ENCODE measurements at places on chromosomes 2 and 18.

DNA sequence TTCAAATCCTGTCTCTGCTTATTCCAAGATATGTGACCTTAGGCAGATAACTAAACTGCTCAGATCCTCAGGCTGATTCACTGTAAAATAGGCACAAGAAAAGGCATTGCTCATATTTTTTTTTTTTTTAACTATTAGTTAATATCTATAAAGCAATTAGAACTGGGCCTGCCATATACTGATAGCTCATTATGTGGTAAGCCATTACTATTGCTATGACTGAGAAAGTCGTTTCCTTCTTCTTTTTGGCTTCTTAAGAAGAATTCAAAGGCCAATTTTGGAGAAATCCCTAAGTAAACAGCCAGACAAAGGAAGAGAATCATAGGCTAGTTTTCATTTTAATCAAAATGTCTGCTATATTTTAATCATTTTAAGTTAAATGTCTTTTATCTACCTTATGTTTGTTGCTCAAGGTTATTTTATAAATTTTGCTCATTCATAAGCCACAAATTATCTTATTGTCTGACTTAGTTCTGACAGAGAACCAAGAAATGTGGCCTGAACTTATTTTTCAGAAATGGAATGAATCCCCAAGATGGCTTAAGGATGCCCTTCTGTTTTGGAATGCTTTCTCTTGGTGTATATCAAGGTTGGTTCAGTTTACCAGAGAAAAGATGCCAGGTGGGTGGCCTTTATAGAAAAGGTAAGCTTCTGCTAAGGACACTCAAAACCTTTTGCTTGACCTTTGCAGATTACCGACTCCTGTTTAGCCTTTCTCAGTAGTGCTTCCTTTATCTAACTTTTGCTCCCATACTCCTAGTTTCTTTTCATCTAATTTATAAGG, 21.3 kb upstream of the VRK2 start:
- DNase-seq: no peak

DNA sequence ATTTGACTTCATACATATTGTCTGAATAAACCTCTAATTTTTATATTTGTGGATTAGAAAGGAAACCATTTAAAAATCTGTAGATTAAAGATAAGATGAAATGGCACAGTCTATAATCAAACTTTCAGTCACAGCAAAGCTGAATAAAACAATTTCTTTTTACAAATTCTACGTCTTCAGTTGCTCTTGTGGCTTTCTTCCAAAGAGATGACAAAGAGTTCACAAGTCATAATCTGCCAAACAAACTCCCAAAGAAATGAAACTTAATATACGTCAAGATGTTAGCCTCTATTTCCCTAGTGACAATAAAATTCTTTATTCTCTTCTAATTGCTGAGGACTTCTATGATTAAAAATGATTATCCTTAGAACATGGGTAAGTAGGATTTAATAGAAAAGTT, 66.3 kb downstream of the FIGN start:
- no peak for DNase-seq

- DNase-seq: no peak
Measured at GRCh38 chr2:31302940-31303563, 69.1 kb downstream of the EHD3 start.

DNA sequence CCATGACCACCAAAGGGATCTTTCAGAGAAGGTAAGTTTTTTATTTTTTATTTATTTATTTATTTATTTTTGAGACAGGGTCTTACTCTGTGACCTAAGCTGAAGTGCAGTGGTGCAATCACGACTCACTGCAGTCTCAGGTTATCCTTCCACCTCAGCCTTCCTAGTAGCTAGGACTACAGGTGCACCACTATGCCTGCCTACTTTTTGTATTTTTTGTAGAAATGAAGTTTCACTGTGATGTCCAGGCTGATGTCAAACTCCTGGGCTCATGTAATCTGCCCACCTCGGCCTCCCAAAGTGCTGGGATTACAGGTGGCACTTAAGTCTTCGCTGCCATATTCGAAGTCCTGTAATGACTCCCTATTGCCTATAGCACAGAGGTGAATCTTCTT, 342.5 kb downstream of the CYRIA start:
- DNase-seq: no peak

DNA sequence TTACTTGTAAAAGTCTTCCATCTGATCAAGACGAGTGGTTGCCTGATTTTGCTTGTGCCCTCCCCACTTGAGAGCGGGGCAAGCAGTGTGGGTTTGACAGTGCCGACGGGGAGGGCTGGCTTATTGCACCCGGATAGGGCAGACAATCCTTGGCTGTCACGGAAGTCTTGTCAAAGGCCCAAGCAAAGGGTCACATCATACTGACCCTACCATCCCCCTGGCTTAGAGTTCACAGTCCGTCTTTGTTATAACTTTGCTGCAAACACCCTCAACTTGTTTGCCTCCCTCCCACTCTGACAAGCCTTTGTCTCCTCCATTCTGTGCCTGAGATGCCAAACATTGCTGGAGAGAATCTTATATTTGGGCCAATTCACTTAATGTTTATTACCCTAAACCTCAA, 165.9 kb upstream of the MSH6 start:
- no peak for DNase-seq

- no peak for DNase-seq
Measured at GRCh38 chr2:43507137-43507536, 88.7 kb downstream of the THADA start.

DNA sequence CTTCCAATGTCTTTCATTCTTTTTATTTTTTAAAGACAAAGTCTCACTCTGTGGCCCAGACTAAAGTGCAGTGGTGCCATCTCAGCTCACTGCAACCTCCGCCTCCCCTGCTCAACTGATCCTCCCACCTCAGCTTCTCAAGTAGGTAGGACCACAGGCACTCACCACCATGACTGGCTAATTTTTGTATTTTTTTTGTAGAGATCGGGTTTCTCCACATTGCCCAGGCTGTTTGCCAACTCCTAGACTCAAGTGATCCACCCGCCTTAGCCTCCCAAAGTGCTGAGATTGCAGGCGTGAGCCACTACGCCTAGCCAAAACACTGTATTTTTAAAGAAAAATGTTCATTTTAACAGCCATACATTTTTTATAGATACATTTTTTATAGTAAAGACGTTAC, 12.7 kb downstream of the GCKR start:
- no peak for DNase-seq

GRCh38 chr2:222751238-222751637, 79.8 kb downstream of the MOGAT1 start:
- DNase-seq: no peak

- no peak for DNase-seq
Measured at GRCh38 chr2:19774805-19775176, 127.0 kb downstream of the TTC32 start.

DNA sequence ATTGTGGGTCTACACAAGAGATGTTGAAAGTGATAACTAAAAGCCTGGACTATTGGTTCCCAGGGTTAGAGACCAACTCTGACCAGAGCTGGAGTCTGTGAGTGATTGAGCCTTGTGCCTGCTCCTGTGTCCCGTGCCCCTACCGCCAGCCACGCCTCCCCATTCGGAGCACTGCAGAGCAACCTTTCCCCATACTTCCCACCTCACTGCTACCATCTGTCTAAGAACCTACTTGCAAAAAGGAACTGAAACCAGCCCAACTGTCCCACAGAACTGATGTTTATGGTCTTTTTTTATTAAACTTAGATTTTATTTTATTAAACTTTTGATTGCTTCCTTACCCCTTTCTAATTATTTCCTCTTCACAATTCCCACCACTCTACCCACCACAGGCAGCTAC, 300.3 kb upstream of the MGAT5 start:
- DNase-seq: no peak

DNA sequence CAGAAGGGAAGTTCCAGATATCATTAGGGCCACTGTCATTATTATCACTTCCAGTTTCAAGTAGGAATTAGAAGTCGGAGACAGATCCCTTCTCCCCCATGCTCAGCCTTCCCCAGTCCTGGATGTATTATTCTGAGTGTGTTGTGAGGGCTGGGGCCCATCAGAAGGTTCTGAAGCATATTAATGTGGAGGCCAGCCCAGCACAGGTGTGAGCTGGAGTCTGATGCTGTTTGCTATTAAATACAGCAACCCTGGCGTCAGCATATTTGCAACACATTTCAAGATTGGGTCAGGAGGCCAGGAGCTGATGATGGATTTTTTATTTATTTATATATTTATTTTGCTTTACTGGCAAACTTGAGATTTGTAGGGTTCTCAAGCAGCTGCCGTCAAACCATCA, 195.2 kb downstream of the NRP2 start:
- DNase-seq: no peak

DNA sequence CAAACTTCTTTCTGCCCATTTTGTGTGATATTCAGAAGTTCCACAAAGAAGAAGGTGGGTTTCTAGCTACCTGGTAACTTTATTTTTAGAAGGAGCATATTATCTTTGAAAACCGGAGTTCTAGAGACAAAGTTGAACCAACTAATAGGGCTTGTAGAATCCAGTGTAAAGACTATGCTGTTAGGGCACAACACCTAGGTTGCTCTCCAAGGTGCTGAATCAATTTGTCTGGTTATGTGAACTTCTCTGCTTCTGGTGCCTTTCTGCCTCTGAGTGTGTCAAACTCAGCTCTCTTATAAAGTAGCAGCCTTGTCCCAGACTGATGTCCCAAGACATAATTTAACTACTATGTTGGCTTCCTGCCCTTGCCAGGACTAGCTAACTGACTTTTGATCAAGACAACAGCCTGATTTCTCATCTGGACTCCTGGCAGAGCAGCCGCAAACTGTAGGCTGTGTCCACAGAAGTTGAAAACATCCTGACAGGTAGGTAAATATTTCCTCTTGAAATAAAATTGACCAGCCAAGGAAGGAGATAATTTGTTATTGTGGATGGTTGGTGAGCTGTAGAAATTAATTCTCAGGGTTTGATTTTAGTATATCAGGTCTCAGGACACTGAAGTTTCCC, 119.4 kb downstream of the CYRIA start:
- DNase-seq: no peak

GRCh38 chr18:63440219-63440618, 17.9 kb upstream of the VPS4B start:
- DNase-seq: no peak

GRCh38 chr2:18136881-18137475, 258.5 kb downstream of the KCNS3 start:
- no peak for DNase-seq

DNA sequence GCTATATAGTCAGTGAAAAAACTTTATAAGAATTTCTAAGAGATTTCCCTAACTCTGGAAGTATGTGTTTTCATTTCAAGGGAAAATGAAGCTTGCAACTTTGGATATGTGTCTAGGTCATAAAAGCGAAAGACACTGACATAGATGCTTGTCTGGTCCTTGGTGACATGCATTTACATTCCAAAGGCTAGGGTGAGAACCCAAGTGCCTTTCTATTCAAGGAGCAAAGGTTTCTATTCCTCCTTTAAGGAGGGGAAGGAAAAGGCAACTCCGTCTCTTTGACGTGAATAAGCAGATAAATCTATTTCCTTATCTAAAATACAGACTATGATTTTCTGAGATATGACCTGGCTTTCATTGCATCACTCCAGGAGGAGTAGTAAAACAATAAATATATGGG, 261.1 kb downstream of the CDH7 start:
- DNase-seq: no peak

DNA sequence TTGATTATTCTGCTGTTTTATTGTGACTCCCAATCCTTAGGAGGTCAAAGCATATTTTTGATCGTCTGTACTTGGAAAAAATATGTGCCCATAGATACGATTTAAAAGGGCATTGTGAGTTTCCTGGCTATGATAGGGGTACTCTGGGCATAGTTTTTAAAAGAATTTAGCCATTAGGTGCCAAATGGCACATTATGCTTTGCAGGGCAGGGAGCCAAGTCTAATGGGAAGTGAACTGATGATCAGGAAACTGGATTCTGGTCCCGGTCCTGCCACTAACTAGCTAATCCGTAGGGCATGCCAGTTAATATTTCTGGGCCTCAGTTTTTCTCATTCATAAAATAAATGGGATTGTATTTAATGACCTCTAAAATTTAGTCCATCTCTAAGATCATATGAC, 189.3 kb downstream of the LTBP1 start:
- no peak for DNase-seq

DNA sequence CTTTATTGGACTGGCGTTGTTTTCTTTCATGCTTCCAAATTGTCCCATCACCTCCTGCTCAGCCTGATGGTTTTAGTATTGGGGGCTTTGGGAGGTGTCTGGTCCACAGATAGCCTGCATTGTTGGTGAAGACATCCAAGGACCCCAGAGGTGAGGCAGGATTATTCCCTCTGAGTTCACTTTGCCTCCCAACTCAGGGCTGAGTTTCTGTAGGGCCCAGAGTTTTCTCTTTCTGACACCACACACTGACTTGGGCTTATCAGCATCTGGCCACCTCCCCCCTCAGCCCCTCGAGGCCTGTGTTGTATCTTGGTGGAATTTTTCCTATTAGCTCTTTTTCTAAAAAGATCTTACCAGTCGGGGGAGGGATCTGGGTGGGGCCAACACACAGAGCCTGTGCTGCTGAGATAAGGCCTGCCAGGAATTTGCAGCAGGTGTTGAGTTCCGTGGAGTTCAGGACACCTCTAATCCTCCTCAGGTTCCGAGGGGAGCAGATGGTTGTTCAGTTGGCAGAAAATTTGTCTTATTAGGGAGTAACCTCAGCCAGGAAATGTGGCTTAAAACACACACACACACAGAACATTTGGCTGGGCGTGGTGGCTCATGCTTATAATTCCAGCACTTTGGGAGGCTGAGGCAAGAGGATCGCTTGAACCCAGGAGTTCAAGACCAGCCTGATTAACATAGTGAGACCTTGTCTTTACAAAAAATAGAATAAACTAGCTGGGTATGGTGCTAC, 7.3 kb downstream of the EMILIN2 start:
- no peak for DNase-seq

DNA sequence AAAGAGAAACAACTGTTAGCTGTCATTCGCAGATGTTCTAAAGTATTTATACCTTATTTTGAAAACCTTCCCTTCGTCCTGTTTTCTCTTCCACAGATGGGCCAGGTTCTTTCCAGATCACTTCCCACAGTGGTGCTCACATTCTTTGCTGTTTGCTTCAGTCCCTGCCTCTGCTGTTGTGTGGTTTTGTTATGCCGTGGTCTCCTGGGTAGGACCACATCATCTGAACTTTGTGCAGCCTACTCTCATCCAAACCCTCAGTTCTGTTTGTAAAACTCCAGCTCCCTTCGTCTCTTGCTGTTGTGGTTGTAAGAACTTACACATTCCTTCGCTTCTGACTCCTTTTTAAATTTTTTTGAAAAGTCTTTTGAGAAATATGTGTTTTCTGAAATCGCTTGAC, 38.1 kb downstream of the ZNF236 start:
- no peak for DNase-seq

- no peak for DNase-seq
Measured at GRCh38 chr18:26667046-26667445, 118.7 kb upstream of the KCTD1 start.

- DNase-seq: no peak
Measured at GRCh38 chr2:121697108-121697631, 39.5 kb downstream of the NIFK start.

DNA sequence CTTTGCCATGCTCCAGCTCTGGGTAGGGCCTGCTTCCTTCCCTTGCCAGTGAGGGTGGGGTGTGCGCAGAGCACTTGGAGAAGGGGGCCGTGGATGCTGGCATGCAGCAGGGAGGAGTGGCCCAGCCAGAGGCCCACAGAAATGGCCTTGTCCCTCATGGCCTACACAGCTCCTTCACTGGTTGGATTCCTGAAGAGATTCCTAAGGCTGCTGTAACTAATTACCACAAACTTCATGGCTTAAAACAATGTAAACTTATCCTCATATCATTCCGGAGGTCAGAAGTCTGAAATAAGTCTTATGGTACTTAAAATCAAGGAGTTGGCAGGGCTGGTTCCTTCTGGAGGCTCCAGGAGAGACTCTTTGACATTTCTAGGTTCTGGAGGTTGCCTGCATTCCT, 195.2 kb downstream of the GLI2 start:
- DNase-seq: no peak

Data from mucosa of descending colon (tissue), 3 donors.